Smooth muscle cell of the umbilical artery (primary cell): ENCODE measurements at places on chromosomes 4 and X. TPM values are rescaled to one million over a fixed set of nuclear protein-coding genes. Genes with fewer than 3 reads are reported as not detected.

Gene SMC1A
- 7.7 and 20.8 TPM in 2 replicates for total RNA-seq

Gene LEF1
- under 0.01 and 0.28 TPM in 2 replicates for total RNA-seq

Gene RENBP
- 2.1 and 5.0 TPM in 2 replicates for total RNA-seq

Gene CHIC2
- 52.3 and 57.3 TPM in 2 replicates for total RNA-seq

Gene SHISA3
- 0.30 TPM in 1 of 2 replicates, not detected in the other for total RNA-seq

Gene GEMIN8
- 9.7 and 16.0 TPM in 2 replicates for total RNA-seq

Gene CTAG2
- 0.65 and 3.3 TPM in 2 replicates for total RNA-seq

Gene XKRX
- under 0.01 and 0.14 TPM in 2 replicates for total RNA-seq

Gene EDNRA
- 2.1 and 3.9 TPM in 2 replicates for total RNA-seq

Gene FRG2
- not detected in 2 replicates for total RNA-seq

Gene IL21
- not detected in 2 replicates for total RNA-seq

Gene S100G
- total RNA-seq: not detected in 2 replicates

Gene WWC2
- 34.1 and 64.2 TPM in 2 replicates for total RNA-seq

Gene CXorf49
- total RNA-seq: not detected in 2 replicates

Gene MAOB
- total RNA-seq: 0.09 TPM in 1 of 2 replicates, not detected in the other

Gene KLB
- total RNA-seq: not detected in 2 replicates

Gene SLC25A43
- 13.4 and 26.6 TPM in 2 replicates for total RNA-seq

Gene WDR13
- total RNA-seq: 75.9 and 76.6 TPM in 2 replicates

Gene MXD4
- 41.6 and 49.2 TPM in 2 replicates for total RNA-seq

Gene MAGEE2
- not detected in 2 replicates for total RNA-seq

Gene FRMPD3
- total RNA-seq: not detected in 2 replicates

Gene HSFX4
- total RNA-seq: not detected in 2 replicates

Gene ATP6AP1
- total RNA-seq: 125 and 186 TPM in 2 replicates

Gene STK32B
- total RNA-seq: 0.59 and 1.6 TPM in 2 replicates

Gene SLC6A8
- total RNA-seq: 19.3 and 22.3 TPM in 2 replicates

Gene IL13RA2
- 35.6 and 63.2 TPM in 2 replicates for total RNA-seq

Gene SSX4
- not detected in 2 replicates for total RNA-seq

Gene TMEM35A
- total RNA-seq: 4.2 and 10.1 TPM in 2 replicates

Gene PI4K2B
- 18.7 and 32.7 TPM in 2 replicates for total RNA-seq

Gene SERTM2
- total RNA-seq: 0.05 and 1.5 TPM in 2 replicates

Gene ARHGAP6
- 0.09 and 0.30 TPM in 2 replicates for total RNA-seq

Gene L1CAM
- 0.59 and 2.6 TPM in 2 replicates for total RNA-seq

Gene CSAG1
- total RNA-seq: not detected in 2 replicates

Gene PSAPL1
- total RNA-seq: not detected in 2 replicates

Gene WDR1
- total RNA-seq: 352 and 727 TPM in 2 replicates

Gene XAGE2
- total RNA-seq: not detected in 2 replicates

Gene GBA3
- total RNA-seq: not detected in 2 replicates

Gene PLA2G12A
- 15.4 and 18.3 TPM in 2 replicates for total RNA-seq

Gene COL25A1
- 2.7 and 5.0 TPM in 2 replicates for total RNA-seq

Gene KIT
- 0.69 and 1.5 TPM in 2 replicates for total RNA-seq

Gene FAM241A
- total RNA-seq: 0.59 and 0.65 TPM in 2 replicates

Gene SHROOM4
- 2.4 and 2.7 TPM in 2 replicates for total RNA-seq

Gene UGT2A1
- not detected in 2 replicates for total RNA-seq

Gene GAB1
- 5.3 and 8.2 TPM in 2 replicates for total RNA-seq

Gene CABS1
- not detected in 2 replicates for total RNA-seq

Gene CYSLTR1
- total RNA-seq: not detected in 2 replicates

Gene CENPU
- 2.4 and 17.3 TPM in 2 replicates for total RNA-seq

Gene FDCSP
- total RNA-seq: 0.59 TPM in 1 of 2 replicates, not detected in the other

Gene FGFR3
- total RNA-seq: 0.59 and 1.3 TPM in 2 replicates

Gene TLL1
- under 0.01 and 0.18 TPM in 2 replicates for total RNA-seq

Gene ZAR1
- total RNA-seq: not detected in 2 replicates

Gene TGIF2LX
- not detected in 2 replicates for total RNA-seq

Gene SCML2
- 0.59 and 1.3 TPM in 2 replicates for total RNA-seq

Gene GRIPAP1
- 21.1 and 28.7 TPM in 2 replicates for total RNA-seq
